Stimulated activated CD4-positive, alpha-beta T cell treated with anti-CD3 and anti-CD28 coated beads, Interleukin-15, amount 100 ng/mL, for 1 hour (primary cell): ENCODE measurements at places on chromosomes 4 and X.

GRCh38 chr4:27267970-27268355 lies 407.3 kb downstream of the STIM2 start:
- no peak for DNase-seq

GRCh38 chr4:165631912-165632311 lies 241.1 kb upstream of the TLL1 start:
- DNase-seq, result no peak

- DNase-seq, result no peak
Measured at GRCh38 chr4:121686255-121686654, 10.5 kb downstream of the ANXA5 start.

GRCh38 chr4:61427818-61428495 lies 227.8 kb downstream of the ADGRL3 start:
- DNase-seq, result no peak

DNA sequence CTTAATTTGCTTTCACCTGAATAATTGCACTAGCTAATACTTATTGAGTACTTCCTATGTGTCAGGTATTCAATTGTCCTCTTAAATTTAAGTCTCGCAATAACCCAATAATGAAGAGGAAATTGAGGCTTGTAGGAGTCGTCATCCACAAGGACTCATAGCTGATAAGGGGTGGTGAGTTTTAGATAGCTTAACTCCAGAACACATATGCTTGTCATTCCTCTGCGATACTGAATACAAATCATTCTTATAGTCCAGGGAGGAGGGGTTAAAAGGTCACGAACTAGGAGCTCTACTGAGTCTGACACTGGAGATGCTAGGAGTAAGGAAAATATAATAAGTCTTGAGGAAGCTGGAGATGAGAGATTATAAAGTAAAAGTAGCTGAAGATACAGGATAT lies 1.4 kb upstream of the PACRGL start:
- no peak for DNase-seq

DNA sequence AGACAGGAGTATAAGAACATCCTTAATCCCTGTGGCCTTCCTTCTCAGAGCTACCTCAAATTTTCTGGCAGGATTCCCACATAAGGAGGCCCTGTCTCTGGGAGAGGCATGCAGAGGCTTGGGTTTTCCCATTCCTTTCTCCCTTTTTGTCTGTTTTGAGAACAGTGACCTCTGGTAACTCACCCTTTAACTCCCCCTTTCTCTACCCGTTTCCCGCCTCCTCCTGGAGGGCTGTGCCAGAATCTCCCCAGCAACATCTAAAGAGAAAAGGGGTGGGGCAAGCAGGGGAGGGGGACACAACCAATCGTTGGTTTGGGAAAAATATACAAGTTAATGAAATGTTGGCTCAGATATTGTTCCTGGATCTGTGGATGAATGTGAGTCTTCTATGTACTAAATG lies 303.7 kb upstream of the IRS4 start:
- no peak for DNase-seq

DNA sequence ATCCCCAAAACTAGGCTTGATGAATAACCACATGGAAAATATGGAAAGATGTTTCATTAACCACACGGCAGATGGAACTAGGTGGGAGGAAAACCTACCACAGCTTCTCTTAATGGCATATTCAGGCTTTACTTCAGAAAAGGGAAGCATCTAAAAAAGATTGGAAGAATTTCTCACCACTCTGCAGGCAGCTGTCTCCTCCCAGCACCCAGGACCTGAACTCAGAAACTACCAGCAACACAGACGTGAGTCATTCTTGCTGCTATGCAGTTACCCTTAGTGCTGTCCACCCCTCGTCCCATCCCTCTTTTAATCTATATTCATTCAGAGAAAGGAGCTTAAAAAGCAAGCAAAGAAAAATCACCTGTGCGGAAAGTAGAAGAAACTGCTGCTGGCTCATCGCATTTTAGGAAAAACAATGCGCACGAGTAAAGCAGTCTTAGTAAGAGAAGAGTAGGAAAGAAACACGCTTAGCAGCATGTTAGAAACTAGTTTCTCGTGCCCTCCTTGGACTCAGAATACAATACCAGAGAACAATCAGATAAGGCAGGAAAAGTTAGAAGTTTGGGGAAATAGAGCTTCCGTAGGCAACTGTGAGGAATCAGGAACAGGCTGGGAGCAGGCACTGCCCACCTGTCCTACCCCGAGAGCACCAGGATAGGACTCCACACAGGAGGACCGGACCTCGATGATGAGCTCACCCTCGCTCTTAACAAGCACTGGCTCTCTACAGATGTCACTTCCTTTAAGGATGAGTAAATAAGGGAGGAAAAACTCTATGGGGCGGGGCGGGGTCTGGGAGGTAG lies 48.1 kb upstream of the ENPP6 start:
- DNase-seq, result no peak

GRCh38 chr4:99921174-99921573 lies 25.2 kb downstream of the DNAJB14 start:
- DNase-seq, result no peak

DNA sequence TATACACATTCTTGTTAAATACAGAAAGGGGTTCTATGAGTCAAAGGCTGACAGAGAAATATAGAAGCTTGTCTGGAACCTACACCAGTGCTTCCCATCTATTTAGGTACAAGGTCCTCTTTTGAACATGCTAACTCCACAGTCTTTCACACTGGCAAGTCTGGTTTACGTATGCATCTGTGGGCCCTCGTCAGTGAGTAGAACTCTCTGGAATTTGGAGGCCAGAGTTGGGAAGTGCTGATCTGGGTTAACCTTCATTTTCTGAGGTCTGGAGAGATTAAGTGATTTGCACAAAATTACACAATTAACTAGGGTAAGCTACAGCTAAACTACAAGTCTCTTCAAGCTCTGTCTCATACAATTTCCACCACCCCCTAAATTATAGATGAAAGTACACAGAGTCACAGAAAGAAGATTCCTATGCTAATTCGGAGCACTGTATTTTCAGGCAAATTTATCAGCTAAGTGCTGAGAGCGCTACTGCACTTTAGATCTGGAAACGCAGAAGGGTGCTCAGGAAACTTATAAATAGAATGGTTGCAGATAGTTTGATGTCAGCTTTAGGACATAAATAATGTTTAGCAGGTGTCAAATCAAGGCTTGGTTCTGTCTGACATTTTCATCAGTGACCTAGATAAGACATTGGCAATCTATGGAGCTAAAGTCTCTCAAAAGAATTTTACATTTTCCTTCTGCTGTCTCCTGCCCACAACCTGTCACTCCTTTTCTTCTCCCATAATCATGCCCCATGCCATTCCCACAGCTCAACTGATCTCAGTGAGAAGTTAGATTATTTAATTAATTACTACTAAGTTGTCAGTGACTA lies 43.0 kb upstream of the PDLIM5 start:
- DNase-seq, result no peak
